ENCODE measurements at places on chromosomes 7 and 10.

DNA sequence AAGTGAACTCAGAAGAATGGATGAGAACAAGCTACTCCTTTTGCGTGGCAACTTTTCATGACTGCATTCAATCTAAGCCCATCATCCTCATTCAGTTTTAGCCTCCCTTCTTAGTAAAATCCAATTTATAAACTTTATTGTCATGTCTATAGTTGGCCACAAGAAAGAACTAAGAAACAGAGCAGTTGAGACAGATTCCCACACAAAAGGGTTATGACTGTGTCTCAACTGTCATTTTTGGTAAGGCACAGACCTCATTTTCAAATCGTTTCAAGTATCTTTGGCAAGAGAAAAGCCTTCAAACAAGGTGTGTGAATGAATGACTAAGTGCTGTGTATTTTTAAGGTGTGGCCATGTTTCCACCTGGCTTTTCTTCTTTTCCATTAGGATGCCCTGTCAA is 84.2 kb upstream of the CREB5 start:
- no peak for DNase-seq

- no peak for DNase-seq
Measured at GRCh38 chr10:13298748-13299436, 972 bp downstream of the PHYH start.

- DNase-seq: no peak
Measured at GRCh38 chr10:133186416-133187090, 26.5 kb downstream of the KNDC1 start.

DNA sequence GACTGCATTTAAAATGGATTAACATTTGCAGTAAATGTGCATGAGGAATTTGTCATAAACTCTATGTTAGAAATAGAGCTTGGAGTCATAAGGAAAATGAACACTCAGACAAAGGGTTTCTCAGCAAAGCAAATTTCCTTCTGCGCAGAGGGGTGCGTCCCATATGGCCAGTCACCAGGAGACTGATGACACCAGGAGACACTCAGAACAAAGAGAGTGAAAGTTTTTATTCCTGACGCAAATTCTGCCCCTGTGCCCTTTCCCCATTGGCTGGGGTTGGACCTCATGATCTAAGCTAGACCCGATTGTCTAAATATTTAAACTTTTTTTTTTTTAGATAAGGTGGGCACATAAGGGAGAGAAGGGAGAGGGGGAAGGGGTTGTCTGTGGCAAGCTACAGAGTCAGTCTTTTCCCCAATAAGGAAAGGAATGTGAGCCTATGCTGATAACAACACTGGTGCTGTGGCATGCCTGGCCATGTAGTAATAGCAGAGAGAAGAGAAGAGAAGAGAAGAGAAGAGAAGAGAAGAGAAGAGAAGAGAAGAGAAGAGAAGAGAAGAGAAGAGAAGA is 202.0 kb downstream of the POM121L12 start:
- no peak for DNase-seq

GRCh38 chr10:43202224-43202656 is 64.0 kb downstream of the CSGALNACT2 start:
- DNase-seq: peak; percentile 50

- DNase-seq: no peak
Measured at GRCh38 chr7:108109221-108109908, 20.8 kb downstream of the LAMB4 start.

DNA sequence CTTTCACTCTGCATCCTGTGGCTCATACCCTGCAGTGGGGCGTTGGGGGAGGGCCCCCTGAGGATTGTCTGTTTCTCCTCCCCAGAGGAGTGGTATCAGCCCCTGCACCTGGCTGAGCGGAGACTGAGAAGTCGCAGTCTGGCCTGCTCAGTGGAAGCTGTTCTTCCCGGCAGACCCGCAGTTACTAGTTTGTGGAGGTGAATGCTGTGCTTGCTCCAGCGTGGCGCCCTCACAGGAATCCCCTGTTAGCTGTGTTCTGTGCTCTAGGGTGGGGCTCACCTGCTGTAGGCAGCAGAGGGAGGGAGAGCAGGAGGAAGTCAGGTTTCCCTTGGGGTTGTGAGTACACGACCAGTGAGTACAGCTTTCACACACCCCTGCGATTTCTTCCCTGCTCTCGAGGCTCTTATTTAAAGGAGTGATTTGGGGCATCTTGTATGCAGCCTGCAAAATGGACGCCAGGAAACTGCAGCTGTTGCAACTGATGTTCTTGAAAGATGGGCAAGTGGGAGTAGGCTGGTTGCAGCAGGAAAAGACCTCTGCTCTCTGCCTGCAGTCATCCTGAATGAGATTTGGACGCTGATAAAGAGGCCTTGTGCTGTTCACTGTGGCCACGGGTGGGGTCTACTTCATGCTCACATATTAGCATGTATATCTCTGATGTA is 66.4 kb downstream of the HK1 start:
- DNase-seq: no peak

DNA sequence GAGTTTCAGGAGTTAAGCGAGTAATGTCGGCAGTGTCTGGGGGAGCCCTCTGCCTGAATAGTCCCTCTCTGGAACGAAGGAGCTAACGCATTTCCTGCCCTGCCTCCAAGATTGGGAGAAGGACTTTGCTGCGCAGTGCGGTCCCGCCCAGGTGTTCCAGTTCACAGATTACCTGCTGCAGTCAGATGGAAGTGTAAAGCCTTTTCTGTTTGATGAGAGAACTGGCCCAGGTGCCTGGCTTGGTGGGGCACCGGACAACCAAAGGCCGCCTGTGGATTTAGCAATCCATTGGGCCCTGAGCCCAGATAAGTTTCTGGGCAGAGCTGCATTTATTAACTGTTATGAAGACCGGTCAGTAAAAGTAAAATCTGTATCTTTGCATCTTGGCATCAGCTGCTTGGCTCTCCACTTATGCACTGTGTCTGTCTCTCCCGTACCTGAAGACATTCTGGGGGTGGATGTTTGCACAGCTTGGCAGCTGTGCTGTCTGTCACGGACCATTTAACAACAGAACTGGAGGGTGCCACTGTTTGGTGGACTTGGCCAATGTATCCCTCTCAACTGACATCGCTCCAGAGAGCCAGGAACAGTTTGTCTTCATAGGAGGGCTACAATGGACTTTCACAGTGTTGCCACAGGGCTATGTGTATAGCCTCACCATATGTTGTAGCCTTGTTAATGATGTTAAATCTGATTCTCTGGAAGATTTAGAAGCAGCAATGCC is 654.7 kb upstream of the ZWINT start:
- DNase-seq: no peak

Measured in stimulated activated CD8-positive, alpha-beta memory T cell treated with anti-CD3 and anti-CD28 coated beads, Interleukin-15, amount 100 ng/mL, for 48 hours (primary cell).